Fibroblast of upper back skin (primary cell): ENCODE measurements at places on chromosomes 5 and 9.

DNA sequence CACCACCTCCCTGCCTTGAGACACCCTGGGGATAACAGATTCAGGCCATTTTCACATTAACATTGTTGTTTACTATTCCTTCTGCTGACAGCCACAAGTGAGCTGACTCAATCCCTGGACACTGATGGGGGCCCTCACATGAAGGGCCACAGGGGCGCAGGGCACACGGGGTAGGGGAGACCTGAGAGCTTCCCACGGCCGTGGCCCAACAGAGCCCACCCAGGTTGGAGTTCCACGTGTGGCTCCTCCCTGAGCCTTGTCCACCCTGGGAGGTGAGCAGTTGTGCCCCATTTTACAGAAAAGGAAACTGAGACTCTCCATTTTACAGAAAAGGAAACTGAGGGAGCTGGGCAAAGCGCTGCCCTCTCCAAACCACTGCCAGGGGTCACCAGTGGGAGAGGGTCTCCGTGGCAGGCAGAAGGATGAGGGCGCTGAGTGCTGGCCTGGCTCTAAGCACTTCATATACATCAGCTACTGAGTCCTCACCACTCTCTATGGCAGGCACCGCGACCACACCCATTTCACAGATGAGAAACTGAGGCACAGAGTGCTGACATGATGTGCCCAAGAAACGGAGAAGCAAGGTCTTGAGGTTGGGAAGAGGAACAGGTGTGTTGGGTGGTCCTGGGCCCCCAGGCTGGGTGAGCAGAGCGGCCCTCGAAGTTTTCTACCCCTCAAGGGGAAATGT is 2.3 kb downstream of the NINJ1 start:
- no peak for DNase-seq

DNA sequence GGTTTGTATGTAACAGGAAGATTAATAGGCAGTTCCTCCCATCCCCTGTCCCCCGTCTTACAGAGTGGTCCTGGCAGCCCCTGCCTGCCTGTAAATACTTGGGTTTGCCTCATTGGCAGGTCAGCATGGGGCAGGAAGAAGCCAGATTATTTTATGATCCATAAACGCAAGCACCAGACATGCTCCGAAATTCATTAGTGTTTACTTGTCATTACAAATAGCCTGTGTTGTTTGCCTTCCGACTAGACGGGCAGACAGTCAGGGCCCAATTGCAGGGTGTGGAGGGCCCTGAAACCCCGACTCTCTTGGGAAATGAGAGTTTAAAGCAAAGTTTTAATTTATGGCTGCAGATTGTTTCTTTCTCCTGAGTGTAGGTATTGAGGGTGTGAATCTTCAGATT is 97.2 kb downstream of the RALGPS1 start:
- no peak for DNase-seq

GRCh38 chr9:134971696-134972095 is 54.0 kb upstream of the FCN1 start:
- no peak for DNase-seq

GRCh38 chr5:114377050-114377844 is 15.4 kb downstream of the KCNN2 start:
- no peak for DNase-seq

GRCh38 chr5:140966293-140967225 is at the start of gene PCDHAC2:
PCDHAC2 (plus strand) TSS chr5:140966476; CDS start chr5:140966767, 291 bp downstream.
- DNase-seq: peak; percentile 32

- DNase-seq: no peak
These were observed 23.2 kb downstream of the TGFBR1 start for GRCh38 chr9:99128133-99128406.

DNA sequence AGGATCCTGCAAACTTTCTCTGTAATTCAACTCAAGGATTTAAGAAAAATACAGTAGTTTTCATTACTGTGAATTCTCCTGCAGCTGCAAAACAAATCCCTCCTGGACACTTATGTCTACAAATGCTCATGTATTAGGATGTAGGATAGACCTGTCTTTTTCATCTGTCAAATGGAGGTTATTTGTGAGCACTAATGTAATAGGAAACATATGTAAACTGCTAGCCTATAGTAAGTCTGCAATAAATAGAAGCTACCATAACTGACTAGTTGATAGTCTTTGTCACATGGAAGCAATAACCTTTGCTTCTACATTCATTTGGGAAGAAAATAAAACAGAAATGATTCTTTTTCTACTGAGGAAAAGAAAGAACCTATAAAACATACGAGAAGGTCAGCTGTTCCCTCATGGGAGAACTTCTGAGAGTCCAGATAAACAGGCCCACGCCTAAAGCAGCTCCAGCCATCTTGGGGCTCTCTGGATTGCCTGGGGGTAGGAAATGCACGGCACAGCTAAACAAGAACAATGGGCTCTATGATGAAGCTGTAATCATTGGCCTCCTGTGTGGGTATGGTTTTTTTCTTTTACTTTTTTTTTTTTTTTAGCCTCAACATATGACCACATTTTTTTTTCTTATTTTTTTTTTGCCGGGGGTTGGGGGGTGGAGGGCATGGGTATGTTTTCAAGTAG is 6.2 kb downstream of the KCNV2 start:
- DNase-seq: peak; percentile 57
